Foreskin melanocyte (primary cell): ENCODE measurements at places on chromosomes 5 and 9.

GRCh38 chr5:97107318-97107717, 35.1 kb downstream of the LIX1 start:
- DNase-seq: peak; percentile 41

- no peak for DNase-seq
Measured at GRCh38 chr5:23639326-23639725, 131.9 kb downstream of the PRDM9 start.

- no peak for DNase-seq
Measured at GRCh38 chr5:37090781-37091180, 158.4 kb downstream of the CPLANE1 start.

DNA sequence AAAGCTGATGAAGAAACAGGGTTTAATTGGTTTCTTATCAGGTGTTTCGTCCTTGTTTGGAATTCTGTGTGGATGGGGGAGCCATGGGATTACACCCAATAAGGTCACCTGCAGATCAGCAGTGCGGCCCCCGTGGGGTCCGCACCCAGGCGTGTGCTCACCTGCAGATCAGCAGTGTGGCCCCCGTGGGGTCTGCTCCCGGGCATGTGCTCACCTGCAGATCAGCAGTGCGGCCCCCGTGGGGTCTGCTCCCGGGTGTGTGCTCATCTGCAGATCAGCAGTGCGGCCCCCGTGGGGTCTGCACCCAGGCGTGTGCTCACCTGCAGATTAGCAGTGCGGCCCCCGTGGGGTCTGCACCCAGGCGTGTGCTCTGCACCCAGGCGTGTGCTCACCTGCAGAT, 41.7 kb upstream of the CEP72 start:
- DNase-seq: no peak

GRCh38 chr5:95823218-95823737, 752 bp upstream of the GLRX start:
- DNase-seq: no peak

DNA sequence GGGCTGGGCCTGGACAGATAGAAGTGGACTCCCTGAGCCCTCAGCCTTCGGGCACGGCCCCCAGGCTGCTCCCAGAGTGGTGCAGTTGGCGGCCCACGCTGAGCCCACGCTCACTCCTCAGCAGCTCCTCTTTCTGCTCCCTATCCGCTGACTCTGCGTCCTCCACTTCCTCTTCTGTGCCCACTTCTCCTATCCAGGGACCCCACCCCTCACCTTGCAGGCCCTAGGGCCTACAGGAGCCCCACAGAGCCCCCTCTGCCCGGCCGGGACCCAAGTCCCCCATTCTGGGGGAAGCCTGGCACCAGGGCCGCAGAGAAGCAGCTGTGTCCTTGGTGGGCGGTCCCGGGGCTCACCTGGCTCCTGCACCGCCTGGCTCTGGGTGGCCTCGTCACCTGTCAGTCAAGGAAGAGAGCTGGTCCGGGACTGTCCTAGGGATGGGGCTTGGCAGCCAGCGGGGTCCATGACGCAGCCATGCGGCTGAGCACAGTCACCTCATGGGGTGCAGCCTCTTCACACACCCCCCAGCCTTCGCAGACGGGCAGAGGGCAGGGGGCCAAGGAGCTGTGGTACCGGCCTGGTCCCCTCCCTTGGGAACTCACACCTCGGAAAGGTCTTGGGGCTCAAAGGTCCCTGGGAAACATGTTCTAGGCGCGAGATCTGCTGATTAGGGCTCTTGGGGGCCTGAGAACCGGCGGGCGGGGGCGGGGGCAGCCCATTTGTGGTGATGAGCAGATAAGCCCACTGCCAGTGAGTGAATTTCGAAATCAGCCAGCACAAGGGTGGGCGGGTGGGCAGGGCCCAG, 5.4 kb upstream of the NRARP start:
- no peak for DNase-seq

DNA sequence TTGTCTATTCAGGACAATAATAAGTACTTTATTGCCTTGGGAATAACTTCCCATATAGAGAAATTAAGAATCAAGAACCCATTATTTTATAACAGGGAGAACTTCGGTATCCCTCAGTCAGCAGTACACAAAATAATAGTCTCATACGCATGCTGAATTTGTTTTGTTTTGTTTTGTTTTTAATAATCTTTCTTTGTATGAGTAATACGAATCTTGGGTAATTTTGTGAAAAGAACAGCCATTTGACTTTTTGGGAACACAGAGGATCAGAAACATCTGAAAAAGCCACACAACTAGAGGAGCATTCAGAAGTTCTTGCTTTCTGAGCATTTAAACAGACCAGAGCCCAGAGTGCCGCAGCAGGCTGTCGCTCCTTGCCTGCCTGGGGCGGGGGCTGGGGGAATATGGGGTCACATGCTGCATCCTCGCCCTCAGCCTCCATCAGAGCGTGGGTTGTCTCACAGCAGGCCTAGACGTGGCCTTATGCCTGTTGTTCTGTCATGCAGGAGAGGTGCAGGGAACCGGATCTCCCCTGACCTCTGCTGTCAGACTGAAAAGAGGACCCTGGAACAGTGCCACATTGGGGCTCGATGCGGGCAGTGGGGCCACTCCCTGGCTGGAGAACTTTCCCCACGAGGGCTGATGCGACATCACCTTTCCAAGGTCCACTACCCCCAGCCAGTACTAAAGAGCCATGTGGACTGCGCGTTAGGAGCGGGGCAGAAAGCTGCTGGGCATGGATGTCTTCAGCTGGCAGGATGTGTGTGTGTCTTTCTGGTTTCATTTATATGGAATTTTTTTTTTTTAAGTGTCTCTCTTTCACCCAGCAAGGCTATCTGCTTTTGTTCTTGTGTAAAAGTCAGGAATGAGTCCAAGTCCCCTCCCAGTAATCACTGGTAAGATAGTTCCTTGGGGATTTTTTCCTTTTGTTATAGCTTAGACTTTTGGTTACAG, 133.4 kb upstream of the OTULINL start:
- no peak for DNase-seq

DNA sequence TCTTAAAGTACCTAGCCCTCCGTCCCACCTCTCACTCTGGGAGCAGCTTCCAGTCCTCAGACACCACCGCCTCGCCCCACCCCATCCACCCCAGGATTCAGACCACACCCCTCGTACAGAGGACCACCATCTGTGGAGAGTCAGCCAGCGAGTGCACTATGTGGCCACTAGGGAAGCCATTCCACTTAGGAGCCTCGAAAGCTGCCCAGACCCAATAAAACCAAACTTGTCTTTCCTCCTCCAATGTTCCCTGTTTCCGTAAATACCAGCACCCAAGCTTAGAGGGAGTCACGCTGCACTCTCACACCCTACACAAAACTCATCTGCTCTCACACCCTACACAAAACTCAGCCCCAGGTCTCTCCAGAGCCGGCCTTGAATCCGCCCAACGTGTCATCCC, 1.9 kb downstream of the GCNT4 start:
- no peak for DNase-seq

- peak; percentile 42 for DNase-seq
Measured at GRCh38 chr5:94849821-94850736, 231.6 kb downstream of the SLF1 start.

DNA sequence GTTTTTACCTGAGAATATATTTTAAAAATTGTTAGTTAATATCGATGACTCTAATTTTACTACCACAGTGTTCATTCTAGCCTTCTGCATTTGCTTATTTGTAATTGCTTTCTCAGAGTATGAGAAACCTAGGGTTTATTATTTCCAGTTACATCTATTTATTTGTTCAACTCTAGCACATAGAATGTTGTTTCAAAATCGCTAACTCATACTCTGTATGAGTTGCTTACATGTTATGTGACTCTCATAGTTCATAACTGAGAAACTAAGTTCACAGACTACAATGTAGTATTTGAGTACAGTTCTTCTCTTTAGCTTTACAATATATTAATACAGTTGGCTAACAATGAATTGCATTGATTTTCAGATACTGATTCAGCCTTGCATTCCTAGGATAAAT, 103.2 kb downstream of the MACROH2A1 start:
- DNase-seq: peak; percentile 56

DNA sequence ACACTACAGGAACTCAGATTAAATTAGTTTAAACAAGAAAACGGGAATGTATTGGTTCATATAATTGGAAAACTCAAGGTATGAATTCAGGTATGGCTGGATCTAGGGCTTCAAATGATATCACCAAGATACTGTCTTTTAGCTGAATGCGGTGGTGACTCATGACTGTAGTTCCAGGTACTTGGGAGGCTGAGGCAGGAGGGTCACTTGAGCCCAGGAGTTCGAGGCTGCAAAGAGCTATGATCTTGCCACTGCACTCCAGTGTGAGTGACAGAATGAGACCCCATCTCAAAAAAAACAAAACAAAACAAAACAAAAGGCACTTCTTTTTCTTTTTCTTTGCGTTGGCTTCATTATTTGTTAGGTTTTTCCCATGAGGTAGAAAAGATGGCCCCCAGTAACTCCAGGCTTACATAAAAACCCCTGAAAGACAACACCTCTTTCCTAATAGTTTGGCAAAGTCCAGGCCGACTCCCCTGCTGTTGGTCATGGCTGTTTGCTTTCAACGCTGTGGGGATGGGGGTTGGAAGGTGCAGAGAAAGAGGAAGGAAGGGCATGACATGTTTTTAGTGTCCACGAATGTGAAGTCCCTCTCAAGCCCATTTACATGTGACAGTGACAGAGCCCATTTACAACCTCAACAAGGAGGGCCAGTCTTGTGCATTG, 39.8 kb upstream of the CRB2 start:
- DNase-seq: no peak

DNA sequence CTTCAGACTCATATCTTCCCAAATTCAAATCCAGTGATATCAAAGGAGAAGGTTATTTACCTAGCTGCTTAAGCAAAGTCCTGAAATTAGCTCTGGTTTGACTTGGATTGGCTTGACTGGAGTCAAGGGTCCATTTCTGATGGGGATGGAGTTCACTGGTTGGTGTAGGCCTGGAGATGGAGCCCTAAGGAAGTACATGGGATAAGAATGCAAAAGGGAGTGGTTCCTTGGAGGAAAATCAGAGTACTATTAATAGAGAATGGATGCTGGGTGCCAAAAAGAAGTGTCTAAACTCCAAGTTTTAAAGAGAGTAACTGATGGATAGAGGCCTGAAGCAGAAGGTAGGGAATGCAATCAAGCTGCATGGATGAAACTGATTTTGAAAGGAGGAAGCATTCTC, 13.8 kb downstream of the TXNDC8 start:
- DNase-seq: no peak

DNA sequence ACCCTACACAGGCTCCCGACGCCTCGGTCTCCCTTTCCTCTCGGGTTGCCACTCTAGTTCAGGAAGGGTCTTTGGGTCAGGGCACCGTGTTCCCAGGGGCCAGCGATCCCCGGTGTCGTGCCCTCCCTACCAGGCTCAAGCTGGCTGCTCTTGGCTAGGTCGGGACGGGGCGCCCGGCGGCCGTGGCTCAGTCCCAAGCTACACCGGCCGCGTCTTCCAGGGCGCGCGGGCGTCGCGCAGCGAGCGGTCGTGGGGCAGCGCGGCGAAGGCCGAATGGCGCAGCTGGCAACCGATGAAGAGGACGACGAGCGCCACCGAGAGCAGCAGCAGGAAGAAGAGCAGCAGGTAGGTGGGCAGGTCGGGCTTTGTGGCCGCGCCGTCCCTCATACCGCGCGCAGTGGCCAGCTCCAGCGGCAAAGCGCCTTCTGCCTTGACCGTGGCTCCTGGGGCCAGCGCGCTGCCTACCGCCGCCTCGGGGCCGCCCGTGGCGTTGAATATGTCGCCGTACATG, 892 bp downstream of the SMIM32 start:
- no peak for DNase-seq

GRCh38 chr5:16935231-16936149, 598 bp downstream of the MYO10 start:
- no peak for DNase-seq

GRCh38 chr9:128271112-128271511, 4.7 kb downstream of the GOLGA2 start:
- DNase-seq: no peak

DNA sequence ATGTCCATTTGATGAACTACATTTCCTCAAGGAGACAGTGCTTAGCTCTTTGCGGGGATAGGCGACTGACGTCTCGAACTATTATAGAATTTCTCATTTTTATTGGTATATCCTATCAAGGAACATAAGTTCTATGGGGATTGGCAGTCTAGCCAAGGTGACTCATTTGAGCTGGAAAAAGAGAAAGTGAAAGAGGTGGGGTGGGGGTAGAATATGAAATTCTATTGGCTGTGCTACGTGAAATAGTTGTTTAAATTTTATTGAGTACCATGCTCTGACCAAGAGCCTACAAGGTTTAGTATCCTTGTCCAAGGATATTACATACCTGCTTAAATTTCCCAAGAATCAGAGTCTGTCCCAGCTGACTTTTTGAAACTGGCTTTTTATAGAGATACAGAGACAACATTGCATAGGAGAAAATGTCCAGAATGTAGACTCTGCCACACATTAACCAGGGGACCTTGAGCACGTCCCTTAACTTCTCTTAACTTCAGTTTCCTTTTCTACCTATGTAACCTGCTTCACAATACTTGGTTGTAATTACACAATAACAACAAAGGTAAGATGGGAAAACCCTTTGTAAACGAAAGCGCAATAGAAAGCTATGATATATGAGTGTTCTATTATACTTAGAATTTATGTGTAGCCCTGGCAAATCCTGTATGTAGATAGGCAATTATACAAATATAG, 226.4 kb upstream of the WWC1 start:
- no peak for DNase-seq

- DNase-seq: no peak
Measured at GRCh38 chr9:24616863-24617262, 71.2 kb upstream of the IZUMO3 start.

GRCh38 chr5:139659695-139660101, 11.5 kb downstream of the CXXC5 start:
- DNase-seq: no peak

DNA sequence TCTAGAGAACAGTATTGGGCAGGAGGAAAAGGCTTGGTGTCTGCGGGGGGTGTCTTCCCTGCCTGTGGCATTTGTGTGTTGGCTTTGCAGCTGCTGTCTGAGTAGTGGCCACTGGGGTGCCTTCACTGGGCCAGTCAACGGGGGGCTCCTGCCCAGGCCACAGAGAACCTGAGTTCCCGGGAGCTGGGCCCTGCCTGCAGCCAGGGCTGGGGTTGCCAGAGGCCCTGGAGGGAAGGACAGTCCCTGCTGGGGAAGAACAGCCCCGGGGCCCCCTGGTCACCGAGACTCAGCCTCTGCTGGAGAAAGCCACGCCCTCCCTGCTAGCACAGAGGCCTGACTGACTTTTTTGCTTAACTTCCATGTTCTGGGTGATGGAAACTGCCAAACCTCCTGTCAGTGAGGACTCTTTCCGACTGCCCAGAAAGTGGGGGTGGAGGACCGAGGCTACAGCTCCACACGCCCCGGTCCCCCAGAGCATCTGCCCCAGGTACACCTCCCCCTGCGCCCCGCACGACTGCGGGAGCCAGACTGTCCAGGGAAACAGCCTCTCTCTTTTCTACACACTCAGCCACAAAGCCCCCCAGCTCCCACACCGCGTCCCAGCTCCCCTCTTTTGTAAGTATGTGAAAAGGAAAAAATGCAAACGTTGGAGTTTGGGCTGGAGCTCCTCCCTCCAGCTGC, 133.4 kb downstream of the DAB2IP start:
- DNase-seq: no peak

DNA sequence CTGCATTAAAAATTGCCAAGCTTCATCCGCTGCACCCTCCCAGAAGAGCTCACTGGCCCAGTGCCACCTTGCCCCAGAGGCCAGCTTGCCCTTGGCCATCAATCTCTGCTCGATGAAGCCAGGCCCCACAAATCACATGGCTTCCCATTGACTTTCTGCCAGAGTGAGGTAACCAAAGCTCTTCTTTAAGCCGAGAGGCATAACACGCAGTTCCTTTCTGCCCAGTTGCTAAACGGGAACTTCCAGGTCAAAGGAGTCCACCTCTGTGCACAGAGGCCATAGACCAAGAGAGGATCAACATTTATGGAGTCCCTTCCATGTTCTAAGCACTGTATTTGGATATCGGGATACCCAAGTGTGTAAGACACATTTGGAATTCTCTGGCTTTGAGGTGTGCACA, 208.8 kb downstream of the KIF4B start:
- no peak for DNase-seq
